Stimulated activated CD8-positive, alpha-beta memory T cell treated with anti-CD3 and anti-CD28 coated beads, Interleukin-15, amount 100 ng/mL, for 24 hours (primary cell): ENCODE measurements at places on chromosomes 2 and 18.

DNA sequence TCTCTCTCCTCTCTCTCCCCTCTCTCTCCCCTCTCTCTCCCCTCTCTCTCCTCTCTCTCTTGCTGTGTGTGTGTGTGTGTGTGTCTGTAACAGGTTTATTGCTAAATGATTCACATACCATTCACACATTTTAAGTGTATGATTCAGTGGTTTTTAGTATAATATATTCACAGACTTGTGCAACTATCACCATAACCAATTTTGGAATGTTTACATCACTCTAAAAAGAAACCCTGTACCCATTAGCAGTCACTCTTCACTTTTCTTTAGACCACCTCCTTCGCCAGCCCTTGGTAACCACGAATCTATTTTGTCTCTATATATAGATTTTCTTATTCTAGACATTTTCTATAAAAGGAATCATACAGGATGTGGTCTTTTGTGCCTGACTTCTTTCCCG is 11.4 kb downstream of the THNSL2 start:
- no peak for DNase-seq

- no peak for DNase-seq
These were observed 15.2 kb downstream of the POLI start for GRCh38 chr18:54284535-54284934.

GRCh38 chr2:177989029-177989885 is 83.3 kb downstream of the PDE11A start:
- no peak for DNase-seq

DNA sequence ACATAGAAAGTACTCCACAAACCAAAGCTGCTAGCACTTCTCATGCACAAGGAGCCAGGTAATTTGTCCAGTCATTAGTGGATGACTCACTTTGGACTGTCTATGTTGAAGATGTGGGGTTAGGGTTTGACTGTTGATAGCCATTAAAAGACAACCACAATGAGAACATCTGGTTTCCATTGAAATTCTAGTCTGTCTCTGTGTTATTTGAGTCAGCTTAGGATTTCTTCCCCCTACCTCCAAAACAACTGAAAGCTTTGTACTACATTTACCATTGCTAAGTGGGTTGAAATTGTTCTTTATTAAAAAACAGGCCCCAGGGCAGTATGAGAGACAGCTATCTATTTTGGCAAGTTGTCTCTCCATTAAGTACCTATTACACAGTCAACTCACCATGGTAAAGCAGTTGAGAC is 50.2 kb upstream of the ANKRD44 start:
- DNase-seq = no peak

DNA sequence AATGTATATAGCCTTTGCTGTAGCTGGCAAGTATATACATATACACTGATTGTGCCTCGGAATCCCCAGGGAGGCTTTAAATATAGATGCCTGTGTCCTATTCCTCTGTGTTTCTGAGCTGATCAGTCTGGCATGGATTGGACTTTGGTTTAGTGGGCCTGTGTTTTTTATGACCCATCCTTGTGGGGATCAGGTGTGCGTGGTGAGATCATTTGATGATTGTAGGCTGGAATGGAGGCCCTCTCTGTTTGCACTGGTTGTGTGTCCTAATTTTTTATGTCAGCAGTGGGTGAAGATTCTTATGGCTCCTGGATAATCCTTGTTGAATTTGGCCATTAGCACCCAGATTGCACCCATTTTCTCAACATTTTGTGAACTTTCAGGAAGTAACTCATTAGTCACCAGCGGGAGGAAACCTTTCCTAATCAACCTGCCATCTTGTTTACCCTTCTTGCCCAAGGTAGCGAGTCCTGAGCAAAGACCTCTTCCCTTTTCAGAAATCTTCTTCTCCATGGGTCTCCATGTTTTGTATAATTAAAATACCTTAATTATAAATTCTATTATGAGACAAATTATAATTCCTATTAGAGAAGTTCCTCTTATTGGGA is 75.8 kb downstream of the UGGT1 start:
- no peak for DNase-seq

- no peak for DNase-seq
These were observed 289.1 kb downstream of the ZNF516 start for GRCh38 chr18:76205906-76206305.

DNA sequence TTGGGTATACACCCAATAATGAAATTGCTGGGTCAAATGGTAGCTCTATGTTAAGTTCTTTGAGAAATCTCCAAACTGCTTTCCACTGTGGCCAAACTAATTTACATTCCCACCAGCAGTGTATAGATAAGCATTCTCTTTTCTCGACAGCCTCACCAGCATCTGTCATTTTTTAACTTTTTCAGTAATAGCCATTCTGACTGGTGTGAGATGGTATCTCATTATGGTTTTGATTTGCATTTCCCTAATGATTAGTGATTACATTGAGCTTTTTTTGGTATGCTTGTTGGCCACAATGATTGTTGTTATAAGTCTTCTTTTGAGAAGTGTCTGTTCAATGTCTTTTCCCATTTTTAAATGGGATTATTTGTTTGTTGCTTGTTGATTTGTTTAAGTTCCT is 50.4 kb upstream of the EPAS1 start:
- DNase-seq = no peak

DNA sequence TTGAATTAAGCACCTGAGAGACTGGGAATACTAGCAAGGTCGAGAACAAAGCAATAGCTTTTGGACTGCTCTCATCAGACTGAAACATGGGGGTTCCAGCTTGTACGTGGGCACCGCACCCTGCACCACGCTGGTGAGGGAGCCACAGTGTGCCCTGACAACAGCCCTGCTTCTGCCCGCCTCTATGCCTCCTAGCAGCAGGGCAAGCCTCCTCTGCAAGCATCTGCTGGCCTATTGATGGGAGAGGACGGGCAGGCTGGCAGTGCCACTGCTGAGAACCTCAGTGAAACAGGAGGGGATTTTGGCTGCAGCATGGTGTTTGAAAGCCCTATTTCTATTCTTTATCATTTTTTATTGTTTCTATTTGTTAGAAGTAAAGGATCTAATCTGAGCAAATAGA is 146.1 kb upstream of the OTOS start:
- DNase-seq = no peak

- no peak for DNase-seq
These were observed 21.6 kb downstream of the PMAIP1 start for GRCh38 chr18:59921384-59921891.

- no peak for DNase-seq
These were observed 63.3 kb upstream of the ALPP start for GRCh38 chr2:232315049-232315922.

GRCh38 chr2:239087046-239087710 is 239.3 kb downstream of the TWIST2 start:
- no peak for DNase-seq

DNA sequence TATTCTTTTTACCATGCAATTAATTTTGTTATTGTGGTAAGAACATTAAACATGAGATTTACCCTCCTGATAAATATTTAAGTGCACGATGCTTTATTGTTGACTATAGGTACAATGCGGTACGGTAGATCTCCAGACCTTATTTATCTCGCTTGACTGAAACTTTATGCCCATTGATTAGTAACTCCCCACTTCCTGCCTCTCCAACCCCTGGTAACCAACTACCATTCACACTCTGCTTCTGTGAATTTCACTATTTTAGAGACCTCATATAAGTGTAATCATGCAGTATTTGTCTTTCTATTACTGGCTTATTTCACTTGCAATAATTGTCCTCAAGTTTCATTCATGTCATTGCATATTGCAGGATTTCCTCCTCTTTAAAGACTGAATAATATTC is 195.7 kb upstream of the ID2 start:
- DNase-seq = no peak

DNA sequence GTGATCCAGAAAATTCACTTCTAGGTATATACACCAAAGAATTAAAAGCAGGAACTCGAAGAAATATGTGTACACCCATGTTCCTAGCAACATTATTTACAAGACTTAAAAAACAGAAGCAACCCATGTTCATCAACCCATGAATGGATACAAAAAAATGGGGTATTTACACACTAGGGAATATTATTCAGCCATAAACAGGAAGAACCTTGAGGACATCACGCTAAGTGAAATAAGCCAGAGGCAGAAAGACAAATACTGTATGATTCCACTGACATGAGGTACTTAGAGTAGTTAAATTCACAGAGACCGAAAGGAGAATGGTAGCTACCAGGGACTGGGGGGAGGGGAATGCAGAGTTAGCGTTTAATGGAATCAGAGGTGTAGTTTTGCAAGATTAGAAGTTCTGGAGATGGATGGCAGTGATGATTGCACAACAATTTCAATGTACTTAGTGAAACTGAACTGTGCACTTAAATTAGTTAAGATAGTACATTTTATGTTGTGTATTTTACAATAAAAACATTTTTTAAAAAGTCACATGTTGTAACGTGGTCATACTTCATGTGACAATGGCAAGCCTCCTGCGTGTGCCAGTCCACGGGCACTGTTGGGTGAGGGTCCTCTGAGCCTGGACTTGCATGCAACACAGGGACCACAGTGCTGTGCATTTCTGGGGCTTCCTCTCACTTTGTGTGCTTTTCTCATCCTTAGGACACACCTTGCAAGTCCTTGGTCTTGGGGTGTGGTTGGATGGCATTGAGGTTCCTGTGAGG is 206.1 kb upstream of the HDAC4 start:
- no peak for DNase-seq

GRCh38 chr2:226777611-226778010 is 22.0 kb downstream of the IRS1 start:
- DNase-seq = no peak

DNA sequence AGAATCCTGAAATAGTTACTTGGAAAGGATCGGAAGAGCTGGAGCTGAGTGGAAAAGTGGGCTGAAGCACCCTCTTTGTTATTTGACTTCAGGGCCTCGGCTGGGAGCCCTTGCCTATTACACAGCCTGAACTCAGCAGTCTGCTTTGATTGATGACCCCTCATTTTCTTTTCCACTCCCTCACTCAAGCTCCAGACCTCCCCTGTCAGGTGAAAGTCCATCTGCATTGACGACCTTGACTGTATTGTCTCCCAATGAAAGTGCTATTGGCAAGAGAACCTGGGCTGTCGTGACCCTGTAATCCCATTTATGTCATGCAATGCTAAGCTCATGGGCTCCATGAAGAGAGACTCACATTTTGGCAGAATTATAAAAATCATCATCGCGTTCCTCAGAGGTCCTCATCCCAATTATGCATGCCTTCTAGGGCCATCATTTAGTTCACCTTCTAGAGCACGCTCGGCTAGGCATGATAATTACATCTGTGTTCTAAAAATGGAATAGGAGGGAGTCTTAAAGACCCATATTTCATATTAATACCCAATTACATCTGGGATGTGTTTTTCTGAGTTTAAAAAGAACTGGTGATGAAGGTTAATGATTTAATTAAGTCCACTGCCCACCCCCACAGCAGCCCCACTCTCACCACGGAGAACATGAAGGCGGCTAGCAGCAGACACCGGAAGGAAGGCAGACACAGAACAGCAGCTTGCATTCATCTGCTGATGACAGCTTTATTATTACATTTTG is 472.5 kb downstream of the PID1 start:
- DNase-seq = no peak

DNA sequence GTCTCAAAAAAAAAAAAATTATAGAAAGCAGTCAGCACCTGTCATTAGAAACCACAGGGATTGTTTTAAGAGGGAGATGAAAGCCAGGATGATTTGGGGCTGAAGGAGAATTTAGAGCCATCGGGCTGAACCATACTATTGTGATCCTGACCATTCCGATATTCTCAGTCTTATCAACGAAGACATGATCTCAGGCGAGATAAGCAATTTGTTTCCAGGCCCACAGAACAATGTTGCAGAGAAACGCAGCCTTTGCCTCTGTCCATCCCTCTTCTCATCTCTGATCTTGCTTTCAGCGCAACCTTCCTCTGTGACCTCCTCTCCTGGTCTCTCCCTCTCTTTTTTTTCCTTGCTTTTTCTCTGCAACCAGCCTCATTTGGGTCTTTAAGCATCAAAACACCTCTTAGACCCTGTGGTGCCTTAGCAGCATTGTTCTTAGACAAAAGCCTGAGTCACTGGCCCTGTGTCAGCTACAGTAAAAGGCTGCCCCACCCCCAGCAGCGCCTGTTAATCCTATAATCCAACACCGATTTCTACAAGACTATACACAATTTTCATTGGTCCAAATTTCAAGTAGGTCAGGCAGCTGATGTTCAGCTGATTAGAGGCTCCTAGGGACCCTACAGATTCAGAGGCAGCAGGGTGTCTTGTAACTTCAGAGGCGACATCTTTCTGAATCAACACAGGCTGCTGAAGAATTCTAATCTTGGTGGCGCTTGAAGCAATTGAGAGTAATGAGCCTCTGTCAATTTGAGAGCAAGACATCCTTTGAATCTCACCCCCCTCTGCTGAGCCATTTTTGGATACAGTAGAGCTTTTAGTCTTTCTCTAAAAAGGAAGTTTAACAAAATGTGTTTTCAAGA is 206.0 kb downstream of the NCK2 start:
- DNase-seq = no peak

DNA sequence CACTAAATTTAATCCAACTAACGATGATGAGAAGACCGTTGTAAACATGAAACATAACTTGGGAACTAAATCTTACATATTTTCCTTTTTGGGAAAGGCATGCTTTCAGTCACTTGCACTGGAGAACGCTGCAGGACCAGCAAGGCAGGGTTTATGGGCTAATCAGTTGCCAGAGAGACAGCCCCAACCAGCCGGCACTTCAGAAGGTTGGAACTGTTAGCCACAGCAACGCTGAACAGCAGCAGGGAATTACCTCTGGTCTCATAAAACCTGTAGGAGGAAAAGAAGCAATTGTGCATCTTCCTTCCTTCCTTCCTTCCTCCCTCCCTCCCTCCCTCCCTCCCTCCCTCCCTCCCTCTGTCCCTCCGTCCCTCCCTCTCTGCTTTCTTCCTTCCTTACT is 33.9 kb upstream of the SIX2 start:
- no peak for DNase-seq

DNA sequence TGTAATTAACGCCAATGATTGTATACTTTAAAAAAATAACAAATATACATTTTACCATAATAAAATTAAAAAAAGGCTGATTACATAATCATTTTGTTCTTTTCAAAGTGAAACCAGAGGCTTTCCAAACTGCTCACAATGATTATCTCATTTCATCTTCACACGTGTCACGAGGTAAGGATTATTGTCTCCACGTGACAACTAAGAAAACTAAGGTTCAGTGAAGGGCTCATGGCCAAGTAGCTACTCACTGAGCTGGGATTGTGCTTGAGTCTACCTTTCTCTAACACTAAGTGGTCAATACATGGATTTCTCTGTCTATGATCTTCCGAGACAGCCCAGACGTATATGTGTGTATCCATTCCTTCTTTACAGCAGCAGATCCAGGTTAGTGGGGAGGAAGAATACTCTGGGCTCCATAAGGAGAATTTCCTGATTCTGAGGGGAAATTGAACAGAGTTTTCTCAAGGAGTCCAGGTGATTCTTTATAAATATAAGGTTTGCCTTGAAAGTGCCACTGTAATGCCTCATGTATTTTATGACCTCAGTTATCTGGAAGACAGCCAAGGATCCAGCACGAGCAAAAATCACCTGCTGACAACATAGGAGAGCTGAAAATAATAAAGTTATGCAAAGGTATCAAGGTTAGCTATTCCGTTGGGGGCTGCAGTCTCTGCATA is 25.6 kb upstream of the ACSL3 start:
- no peak for DNase-seq
